ENCODE measurements at places on chromosomes 5 and 9. TPM values are rescaled to one million over a fixed set of nuclear protein-coding genes. Genes with fewer than 3 reads are reported as not detected.

DNA sequence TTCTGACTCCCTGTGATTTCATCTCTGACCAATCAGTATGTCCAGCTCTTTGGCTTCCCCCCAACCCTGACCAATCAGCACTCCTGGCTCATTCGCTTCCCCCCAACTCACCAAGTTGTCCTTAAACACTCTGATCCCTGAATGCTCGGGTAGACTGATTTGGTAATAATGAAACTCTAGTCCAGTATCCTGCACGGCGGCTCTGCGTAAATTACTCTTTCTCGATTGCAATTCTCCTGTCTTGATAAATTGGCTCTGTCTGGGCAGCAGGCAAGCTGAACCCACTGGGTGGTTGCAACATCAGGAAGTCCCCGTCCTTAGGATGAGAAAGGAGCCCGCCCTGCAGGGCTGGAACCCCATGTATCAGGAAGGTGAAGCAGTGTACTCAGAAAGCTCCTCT, 10.4 kb downstream of the FCN2 start:
- no peaks in the 10 kb centered on the region for H3K4me1 ChIP-seq
- no peak for DNase-seq
- no peak overlapping the region for H3K27ac ChIP-seq
- no peaks in the 10 kb centered on the region for H3K27me3 ChIP-seq
- no peaks in the 10 kb centered on the region for H3K36me3 ChIP-seq
- no peak overlapping the region for H3K4me3 ChIP-seq

GRCh38 chr9:99079542-99079941, 25.4 kb upstream of the TGFBR1 start:
- no peaks in the 10 kb centered on the region for H3K4me1 ChIP-seq
- no peaks in the 10 kb centered on the region for H3K27me3 ChIP-seq
- no peak overlapping the region for H3K27ac ChIP-seq
- no peak for DNase-seq

DNA sequence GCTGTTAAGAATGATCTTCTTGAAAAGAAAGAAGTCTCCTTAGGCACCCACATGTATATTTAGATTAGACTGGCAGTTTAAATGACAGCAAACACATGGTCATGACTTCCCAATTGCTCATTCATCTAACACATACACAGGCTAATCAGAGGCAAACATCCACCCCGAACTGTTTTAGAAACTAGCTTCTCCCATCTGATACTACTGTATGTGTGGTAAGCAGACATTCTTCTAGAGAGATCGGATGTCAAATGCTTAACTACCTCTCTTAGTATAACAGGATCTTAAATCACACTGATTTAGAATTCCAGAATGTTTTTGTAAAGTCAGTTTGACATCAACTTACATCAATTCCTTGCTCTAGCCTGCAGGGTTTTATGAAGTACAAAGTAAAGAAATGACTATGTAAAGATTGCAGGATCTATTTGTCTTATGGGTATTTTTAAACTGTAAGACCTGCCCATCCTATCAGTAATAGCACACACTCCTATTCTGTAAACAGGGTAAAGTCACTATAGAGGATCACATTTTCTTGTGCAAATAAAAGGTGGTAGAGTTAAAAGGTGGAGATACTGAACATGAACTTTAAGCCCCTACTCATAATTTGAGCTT, 239.7 kb downstream of the MLLT3 start:
- peaks cover 12% of the 10 kb centered on the region for H3K4me1 ChIP-seq
- H3K27me3 ChIP-seq, result no peaks in the 10 kb centered on the region
- DNase-seq, result peak; percentile 22

- H3K4me3 ChIP-seq, result no peak overlapping the region
- no peak overlapping the region for H3K27ac ChIP-seq
- H3K4me1 ChIP-seq, result peaks cover 4% of the 10 kb centered on the region
Observed at GRCh38 chr5:113194591-113194990, 218.0 kb downstream of the DCP2 start.

DNA sequence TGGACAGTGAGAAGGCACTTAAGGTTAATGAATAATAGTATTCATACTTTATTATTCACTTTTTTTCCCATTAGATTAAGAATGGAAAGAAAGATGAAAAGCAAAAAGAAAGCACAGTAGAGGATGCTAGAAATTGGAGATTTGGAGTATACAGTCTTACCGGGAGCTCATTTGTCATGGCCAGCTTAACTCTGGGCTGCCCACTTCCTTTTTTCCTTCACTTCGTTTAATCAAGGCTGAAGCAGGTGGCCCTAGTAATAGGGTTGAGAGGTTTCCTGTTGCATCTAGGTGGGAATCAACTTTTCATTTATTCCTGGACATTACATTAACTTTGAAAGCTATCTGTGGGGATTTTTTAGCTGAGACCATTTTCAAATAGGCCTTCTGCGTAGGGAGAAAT, 57.0 kb upstream of the MEGF10 start:
- H3K27me3 ChIP-seq, result peaks cover 19% of the 10 kb centered on the region
- H3K4me3 ChIP-seq, result no peak overlapping the region
- peaks cover 11% of the 10 kb centered on the region for H3K4me1 ChIP-seq
- H3K27ac ChIP-seq, result no peak overlapping the region
- no peak for DNase-seq
- H3K36me3 ChIP-seq, result no peaks in the 10 kb centered on the region

DNA sequence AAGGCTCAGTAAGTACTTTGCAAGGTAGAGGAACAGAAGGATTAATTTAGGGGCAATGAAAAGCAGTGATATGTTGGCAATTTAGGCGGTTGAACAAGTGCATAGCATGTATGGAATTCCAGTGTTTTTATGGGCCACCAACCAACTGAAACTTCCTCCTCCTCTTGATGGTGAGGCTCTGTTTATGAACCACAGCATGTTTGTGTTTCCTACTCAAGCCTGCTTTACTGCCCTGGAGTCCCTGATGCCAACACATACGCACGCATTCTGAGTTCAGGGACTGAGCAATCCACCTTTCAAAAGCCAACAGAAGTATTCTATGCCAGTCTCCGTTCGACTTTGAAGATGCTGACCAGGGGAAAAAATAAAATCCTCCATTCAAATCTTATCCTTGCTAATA, 417.5 kb downstream of the EFNA5 start:
- H3K27me3 ChIP-seq, result no peaks in the 10 kb centered on the region
- no peaks in the 10 kb centered on the region for H3K4me1 ChIP-seq
- H3K36me3 ChIP-seq, result no peaks in the 10 kb centered on the region
- no peak for DNase-seq

GRCh38 chr5:41406424-41406823, 104.0 kb downstream of the PLCXD3 start:
- H3K36me3 ChIP-seq, result no peaks in the 10 kb centered on the region
- no peak for DNase-seq
- no peaks in the 10 kb centered on the region for H3K4me1 ChIP-seq
- no peak overlapping the region for H3K4me3 ChIP-seq
- no peak overlapping the region for H3K27ac ChIP-seq
- H3K27me3 ChIP-seq, result no peaks in the 10 kb centered on the region

Gene ABLIM3
- 2.2 TPM for total RNA-seq

Gene UTP15
- 33.9 TPM for total RNA-seq

All from GM23338 (cell line).